ENCODE measurements at places on chromosomes 7 and 10.

GRCh38 chr7:74225400-74225799, 15.6 kb downstream of the LAT2 start:
- DNase-seq, result no peak

GRCh38 chr10:61830072-61830845, 71.2 kb upstream of the ARID5B start:
- DNase-seq, result no peak

- DNase-seq, result peak; percentile 78
Observed at GRCh38 chr10:72274730-72275350, 1.1 kb downstream of the DDIT4 start.

- peak; percentile 37 for DNase-seq
Observed at GRCh38 chr10:117653170-117653515, 110.6 kb downstream of the EMX2 start.

- DNase-seq, result no peak
Observed at GRCh38 chr10:36808625-36809362, 316.6 kb upstream of the ANKRD30A start.

DNA sequence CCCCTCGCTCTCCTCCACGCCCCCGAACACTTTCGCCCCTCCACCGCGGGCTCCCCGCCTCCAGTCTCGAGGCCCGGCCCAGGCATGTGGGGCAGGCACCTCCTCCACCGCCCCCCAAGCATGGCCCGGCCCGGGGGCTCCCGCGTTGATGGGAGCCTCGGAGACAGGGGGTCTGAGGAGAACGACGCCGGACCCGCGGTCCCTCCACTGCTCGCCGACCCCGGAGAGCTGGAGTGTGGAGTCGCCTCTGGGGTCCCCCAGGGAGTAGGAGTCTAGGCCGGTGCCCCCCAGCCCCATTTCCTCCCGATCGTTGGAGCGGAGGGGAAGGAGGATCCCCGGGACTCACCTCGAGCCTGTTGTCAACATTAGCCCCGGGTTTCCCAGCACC, 206 bp downstream of the UPF2 start:
- DNase-seq, result no peak

DNA sequence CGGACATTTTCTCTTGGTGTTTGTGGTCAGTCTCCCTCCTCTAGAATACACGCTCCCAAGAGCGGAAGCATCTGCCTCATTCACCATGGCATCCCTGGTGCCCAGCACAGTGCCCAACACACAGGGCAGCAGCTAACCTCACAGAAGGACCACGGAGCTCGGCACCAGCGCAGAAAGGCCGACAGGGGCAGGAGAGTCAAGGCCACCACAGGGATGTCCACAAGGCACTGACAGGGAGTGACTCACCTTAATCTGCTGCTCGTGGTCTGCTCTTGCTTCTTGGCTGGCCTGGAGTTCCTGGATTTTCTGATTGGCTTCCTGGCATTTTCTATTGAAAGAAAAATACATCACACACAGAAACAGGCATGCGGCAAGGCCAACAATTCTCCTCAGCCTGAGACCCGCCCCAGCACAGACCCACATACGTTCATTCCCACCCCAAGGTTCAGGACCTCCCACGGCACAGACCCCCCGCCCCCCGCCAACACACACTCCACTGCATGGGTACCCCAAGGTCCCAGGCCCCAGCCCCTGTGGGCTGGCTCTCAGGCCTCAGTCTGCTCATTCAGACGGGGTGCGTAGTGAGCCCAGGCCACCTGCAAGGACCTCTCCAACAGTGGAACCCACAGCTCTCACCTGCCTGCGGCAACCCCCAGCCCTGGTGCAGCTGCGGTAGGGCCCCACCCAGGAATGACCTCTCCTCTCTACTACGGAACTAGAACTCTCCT, 14.9 kb downstream of the MAD1L1 start:
- DNase-seq, result no peak

DNA sequence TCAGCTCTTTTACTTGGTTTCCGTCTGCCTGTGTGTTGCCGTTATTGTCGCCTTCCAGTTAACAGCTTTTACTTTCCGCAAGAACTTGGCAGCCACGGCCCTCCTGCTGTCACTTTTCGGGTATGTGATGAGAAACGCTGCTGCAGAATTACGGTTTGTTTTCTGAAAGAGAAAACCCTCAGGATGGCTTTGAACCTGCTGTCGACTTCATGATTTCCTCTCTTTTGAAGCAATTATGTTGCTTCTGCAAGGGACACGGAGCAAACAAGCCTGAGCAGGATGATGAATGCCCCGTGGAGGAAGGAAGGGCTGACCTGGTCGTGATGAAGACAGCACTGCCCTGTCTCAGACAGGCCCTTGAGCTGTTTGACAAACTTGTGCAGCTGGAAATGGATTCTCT, 339.8 kb downstream of the ABCA13 start:
- no peak for DNase-seq

GRCh38 chr7:15559416-15559928, 2.3 kb downstream of the AGMO start:
- no peak for DNase-seq

DNA sequence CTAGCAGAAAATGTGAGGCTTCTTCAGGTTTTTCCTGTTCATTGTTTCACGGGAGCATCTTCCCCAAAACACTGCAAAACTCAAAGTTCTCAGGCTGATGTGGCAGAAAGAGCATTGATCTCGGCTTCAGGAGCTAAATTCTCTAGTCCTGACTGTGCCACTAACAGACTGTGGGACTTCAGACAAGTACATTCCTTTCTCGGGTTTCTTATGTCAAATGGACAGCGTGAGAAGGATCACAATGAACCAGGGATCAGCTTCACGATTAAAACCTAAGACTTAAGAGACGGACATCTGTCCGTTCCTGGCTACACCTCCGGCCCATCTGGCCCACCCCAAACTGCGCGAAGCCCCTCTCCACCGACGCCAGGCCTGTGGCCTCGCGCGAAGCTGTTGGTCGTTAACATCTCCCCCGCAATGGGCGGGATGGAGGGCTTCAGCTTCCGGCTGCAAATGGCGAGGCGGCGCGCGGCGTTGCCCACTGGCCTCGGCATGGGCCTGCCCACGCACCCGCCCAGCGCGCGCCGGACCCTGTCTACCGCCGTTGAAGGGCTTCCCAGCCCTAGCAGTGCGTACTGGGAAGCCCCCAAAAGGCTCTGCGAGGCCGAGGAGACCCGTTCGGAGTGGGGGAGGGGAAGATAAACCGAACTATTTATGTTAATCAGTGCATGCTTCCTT, 549 bp upstream of the DDX50 start:
- DNase-seq, result no peak

DNA sequence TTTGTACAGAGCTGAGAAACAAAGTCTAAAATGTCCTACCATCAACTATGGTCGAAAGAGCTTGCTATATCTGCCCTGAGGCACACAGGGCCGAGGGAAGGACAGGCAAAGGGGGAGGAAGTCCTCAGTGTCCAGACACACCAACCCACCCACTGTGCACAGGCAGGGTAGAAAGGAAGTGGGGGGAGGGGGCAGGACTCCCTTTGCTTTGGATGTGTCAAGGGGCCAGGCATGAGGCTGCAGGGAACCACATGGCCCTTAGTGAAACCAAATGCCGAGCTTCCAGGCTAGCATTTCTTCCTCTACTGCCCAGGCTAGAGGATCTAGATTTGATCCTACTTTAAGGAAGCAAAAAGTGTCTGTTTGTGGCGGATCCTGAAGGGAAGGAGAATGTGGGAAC, 28.6 kb downstream of the KCNH2 start:
- DNase-seq, result no peak

GRCh38 chr10:98852686-98853085, 383.0 kb downstream of the HPSE2 start:
- no peak for DNase-seq

- DNase-seq, result no peak
Observed at GRCh38 chr7:36526863-36527548, 137.3 kb downstream of the ANLN start.

GRCh38 chr10:5447611-5448071, 35.3 kb downstream of the NET1 start:
- DNase-seq, result no peak

DNA sequence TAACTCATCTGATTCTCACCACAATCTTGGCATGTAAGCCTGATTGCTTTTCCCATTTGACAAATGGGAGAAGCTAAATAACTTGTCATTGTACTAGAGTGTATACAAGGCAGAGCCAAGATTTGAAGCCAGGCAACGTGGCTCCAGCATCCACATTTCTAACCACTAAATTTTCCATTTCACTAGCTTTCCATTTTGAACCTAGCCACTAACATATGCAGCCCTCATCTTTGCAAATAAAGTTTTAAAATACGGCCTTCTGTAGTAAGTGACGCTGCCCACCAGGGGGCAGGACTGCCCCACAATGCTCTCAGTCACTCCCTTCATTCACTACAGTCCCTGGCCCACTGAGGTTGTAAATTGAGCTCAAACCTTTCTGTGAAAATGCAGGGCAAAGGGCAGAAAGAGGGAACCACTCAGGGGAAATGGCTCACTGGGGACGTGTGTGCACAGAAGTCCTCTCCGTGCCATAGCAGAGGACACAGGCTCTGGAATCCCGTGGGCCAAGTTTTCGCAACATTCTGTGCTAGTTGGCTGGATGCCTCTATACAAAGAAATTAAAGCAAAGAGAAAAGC, 315.7 kb downstream of the TNS3 start:
- peak; percentile 23 for DNase-seq

- DNase-seq, result no peak
Observed at GRCh38 chr10:127947211-127947610, 40.3 kb downstream of the PTPRE start.

- DNase-seq, result peak; percentile 35
Observed at GRCh38 chr10:104209575-104210198, 22.5 kb downstream of the CFAP43 start.

- DNase-seq, result peak; percentile 13
Observed at GRCh38 chr10:59622320-59623132, 87.1 kb downstream of the SLC16A9 start.

- DNase-seq, result no peak
Observed at GRCh38 chr7:107075863-107076574, 31.5 kb downstream of the PRKAR2B start.

DNA sequence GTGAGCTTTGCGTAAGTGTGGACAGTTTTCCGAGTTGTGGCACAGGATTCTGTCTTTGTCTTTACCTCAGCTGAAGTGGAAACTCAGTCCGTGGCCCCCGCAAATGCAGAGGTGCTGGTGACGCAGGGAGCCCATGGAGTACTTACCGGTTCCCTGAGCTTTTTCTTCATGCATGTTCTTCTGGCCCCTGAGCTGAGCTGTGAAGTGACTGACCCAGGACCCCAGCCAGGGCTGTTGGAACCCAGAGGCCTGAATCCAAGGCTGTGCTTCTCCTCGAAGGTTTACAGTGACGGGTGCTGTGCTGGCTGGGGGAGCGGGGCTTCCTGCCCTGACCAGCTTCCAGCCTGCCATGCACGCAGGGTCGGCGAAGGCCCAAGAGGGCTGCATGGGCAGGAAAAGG, 223.5 kb downstream of the GLRX3 start:
- no peak for DNase-seq

DNA sequence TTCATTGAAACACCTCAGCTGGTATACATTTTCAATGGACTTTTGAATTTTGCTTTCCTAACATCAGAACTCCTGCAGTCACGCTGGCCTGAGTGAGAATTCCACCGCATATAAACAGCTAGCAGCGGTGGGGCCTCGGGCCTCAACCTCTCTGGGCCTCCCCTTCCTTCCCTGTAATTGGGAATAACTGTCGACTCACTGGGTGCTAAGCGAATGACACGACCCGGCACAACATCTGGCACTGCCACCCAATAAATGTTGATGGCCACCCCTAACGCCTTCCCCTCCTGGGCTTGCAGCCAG, 670 bp downstream of the RCC1L start:
- DNase-seq, result no peak

DNA sequence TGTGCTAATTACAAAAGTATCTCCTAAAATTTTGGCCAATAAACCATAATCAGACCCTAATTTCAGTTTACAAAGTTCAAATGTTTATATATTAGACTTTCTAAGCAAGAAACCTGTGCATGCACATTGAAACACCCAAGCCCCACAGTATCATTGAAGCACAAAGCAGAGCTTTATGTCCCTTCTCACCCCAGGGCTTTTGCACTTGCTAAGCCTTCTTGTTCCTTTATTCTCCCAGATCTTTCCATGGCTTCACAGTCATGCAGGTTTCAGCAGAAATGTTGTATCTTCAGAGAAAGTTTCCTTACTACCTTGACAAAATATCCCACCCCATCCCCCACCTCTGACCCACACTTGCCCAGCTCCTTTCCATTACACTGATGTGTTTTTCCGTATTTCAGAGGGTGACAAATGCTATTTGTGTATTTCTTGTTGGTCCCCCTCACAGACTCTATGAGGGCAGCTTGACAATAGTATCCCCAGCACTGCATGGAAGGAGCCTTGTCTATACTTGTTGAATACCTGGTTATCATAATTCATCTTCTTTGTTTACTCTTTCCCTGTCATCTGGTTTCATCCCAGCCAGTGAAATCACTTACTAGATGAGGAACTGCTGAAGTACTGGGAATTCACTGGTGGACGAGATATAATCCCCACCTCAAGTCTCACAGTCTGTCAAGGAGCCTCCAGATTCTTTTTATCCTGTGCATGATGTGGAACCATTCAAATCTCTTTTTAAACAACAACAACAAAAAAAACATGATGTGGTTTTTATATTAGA, 24.0 kb upstream of the PCGF5 start:
- no peak for DNase-seq
